ENCODE measurements at places on chromosomes 5 and 9.

GRCh38 chr5:104375345-104375744, 812.8 kb upstream of the NUDT12 start:
- DNase-seq = no peak

- DNase-seq = peak; percentile 88
Measured at GRCh38 chr9:755454-756381, 85.8 kb upstream of the DMRT1 start.

- no peak for DNase-seq
Measured at GRCh38 chr9:93890436-93890935, 64.7 kb downstream of the BARX1 start.

- DNase-seq = peak; percentile 30
Measured at GRCh38 chr5:125558466-125558865, 812.0 kb upstream of the ZNF608 start.

DNA sequence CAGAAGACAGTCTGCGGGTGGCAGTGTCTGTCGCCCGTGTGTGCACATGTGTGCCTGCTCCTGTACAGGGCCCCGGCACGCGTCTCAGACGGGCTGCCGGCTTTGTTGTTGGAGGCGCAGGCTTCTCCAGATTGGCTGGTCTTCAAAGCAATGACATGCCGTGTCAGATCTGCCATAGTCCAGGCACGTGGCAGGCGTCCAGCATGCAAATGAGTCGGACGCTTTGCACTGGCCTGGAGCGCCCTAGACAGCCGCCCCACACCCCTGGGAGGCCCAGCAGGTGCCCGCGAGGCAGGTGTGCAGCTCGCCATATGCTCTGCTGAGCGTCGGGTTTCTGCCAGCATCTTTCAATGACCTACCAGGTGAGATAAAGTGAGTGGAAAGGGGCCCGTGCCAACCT, 71.5 kb downstream of the GADD45G start:
- DNase-seq = no peak

DNA sequence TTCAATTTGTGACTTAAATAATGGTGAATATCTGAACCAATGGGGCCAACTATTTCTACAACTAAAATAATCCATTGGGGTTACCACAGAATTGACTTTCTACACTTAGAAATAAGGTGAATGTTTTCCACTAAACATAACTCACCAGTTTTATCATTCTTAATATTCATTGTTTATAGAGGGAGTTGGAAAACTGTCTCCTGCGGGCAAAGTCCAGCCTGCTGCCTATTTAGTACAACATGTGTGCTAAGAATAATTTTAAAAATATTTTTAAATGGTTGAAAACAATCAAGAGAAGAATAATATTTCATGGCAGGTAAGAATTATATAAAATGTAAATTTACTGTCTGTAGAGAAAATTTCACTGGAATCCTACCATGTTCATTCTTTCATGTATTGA, 45.2 kb upstream of the ZFAND5 start:
- DNase-seq = no peak

- no peak for DNase-seq
Measured at GRCh38 chr9:89080193-89080592, 88.9 kb downstream of the S1PR3 start.

- no peak for DNase-seq
Measured at GRCh38 chr9:93156475-93157008, 22.5 kb upstream of the NINJ1 start.

- peak; percentile 50 for DNase-seq
Measured at GRCh38 chr5:159333545-159333925, 3.2 kb upstream of the IL12B start.

- no peak for DNase-seq
Measured at GRCh38 chr5:37892586-37892985, 52.7 kb upstream of the GDNF start.

DNA sequence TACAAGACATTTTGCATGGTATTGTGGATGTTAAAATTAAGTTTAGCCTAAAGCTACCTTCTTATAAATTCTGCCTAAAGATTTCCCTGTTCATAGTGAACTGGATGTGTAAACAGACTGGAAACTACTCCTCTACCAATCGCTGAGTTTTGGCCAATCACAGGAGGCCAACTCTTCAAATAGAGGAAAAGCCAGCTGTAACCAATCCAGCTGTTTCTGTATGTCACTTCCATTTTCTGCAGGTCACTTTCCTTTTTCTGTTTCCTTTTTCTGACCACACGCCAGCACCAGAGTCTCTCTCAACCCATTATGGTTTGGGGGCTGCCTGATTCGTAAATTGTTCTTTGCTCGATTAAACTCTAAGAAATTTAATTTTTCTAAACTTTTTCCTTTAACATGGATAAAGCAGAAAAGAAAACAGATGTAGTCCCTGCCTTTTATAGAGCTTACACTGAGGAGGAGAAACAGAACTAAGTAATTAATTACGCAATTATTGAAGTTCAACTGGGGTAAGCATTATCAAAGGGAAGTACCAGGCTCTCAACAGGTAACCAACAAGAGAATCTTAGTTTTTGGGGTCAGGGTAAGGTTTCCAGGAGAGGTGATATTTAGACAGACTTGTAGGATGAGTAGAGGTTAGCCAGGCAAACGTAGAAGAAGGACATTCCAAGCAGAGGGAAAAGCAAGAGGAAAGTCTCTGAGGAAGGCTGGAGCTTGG, 27.7 kb downstream of the RANBP3L start:
- no peak for DNase-seq

DNA sequence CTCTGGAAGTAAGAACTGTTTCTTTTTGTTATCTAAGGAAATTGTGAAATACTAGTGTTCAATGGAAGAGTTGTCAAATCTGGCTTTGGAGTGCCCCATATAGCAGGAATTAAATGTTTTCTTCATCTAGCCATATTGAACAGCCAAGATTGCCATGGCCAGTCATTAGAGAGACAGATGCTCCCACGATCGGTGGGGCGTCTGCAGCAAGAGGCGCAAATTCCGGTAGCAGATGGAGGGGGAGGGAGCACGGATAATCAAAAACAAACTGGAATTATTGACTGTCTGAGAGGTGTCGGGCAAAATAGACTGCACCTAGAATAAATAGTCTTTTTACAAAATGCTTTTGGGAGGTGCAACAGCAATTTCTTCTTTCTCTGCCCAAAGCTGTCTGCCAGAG, 139.1 kb upstream of the FSTL4 start:
- DNase-seq = no peak

- no peak for DNase-seq
Measured at GRCh38 chr5:201672-202071, 10.4 kb downstream of the LRRC14B start.

DNA sequence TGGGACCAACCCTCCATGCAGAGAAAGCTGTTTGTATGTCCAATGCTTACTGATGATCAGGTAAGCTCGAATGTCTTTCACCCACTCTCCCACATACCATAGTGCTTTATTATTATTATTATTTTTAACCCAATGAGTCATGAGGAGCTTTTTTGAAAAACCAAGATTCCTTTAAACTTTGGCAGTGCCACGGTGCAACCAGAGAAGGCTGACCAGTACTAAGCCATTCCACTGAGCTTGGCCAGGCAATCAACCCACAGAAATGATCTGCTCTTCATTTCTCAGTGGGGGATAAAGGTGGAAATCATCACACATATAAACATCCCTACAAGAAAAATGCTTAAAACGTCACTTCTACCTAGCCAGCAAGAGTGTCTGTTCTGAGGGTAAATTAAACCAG, 35.5 kb downstream of the JAKMIP2 start:
- no peak for DNase-seq

DNA sequence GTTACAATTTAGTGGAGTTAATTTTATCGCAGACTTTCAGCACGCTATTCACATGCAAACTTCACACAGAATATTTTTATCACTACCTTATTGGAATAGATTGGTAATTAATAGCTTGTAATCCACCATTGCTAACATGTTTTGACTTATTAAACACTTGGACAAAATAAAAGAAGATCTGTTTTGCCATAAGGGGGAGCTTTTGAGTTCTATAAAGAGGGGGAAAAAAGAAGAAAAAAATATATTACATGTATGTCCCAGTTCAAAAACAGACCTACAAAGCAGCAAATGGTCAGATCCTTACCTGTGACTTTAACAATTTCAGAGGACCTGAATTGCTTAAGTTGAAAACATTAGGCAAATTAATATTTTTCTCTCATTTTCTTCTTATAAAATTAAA, 1.2 kb upstream of the PAPPA start:
- DNase-seq = no peak

GRCh38 chr5:95184924-95185323, 100.0 kb downstream of the MCTP1 start:
- DNase-seq = no peak

DNA sequence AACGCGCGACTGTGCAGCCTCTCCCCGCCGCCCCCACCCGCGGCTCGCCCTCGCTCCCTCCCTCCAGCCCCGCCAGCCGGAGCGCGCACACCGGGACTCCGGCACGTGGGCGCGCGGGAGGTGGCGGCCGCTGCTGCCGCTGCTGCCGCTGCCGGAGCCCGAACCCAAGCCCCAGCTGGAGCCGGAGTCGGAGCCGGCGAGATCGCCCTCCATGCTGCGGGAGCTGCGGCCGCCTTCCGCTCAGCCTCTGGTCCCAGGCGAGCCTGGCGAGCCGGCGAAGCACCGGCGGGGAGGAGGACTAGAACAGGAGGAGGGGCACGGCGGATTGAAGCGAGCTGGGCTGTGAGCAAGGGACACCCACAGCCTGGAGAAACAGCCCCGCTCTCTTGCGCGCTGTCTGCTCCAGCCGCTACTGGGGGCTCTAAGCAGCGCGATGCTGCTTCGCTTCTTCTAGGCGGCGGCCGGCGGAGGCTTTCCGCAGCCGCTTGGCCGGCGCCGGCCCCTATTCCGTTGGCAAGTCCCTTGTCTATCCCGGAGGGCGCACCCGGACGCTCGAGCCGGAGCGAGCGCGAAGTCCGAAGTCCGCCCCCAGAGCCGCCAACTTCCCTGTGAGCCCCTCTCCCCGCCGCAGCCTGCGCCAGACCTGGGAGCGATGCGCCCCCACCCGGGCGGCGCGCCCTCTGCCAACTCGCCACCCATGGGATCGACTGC, 598.7 kb upstream of the SGCD start:
- peak; percentile 73 for DNase-seq

DNA sequence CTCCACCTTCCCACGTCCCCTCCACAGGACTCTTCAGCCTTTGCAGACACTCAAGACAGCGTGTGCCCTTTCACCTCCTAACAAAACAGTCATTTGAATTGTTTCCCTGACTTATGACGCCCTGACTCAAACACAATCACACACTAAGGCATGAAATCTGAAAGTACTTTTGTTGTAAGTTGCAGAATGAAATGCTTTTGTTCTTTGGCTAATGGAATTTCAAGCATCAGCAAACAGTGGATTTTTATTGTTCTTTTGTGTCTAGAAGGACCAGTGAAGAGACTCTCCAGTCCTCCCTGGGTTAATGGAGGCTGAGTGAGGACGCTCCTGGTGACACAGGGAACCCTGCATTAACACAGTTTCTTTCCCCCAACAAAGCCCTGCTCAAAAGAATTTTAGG, 380.1 kb downstream of the CTNND2 start:
- DNase-seq = no peak

DNA sequence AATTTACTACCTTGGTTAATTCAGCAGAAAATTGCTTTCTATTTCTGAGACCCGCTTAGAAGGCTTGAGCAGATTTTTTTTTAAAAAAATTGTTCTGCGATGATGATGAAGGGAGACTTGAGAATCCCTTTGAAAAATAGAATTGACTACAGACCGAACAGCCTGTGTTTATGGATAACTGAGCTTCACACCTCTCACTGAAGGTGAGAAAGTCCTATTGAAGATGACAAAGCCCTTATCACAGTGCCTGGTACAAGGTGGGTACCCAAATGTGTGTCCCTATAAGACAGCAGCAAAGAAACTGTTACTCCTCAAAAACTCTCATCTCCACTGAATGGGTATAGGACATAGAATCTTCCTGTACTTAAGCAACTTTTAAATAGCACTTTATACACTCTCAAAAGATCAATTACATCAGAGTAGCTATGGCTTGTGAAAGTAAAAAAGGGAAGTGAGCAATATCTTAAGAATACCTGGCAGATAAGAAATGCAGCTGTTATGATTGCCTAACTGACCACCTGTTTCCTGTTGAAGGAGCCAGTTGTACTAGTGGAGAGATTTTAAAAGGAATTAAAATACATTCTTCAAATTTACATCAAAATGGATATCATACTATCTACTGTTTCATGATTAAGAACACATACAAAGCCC, 419.7 kb downstream of the CHSY3 start:
- DNase-seq = peak; percentile 11

DNA sequence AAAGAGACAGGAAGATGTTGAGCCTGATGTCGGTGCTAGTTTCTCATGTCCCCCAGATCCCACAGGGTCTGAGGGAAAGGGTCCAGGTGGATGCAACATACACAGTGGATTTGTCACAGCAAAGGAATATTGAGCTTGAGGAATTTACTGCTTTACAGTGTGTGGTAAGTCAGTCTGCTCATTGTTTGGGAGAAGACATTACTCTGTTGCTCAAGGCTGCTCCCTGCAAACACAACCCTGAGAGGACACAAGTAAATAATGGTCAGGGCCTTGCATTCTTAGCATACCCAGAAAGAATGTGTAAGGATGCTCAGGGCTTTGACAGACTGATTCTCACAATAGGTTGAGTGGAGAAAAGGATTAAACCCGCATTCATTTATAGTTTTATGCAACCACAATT, 7.3 kb upstream of the MAN2A1 start:
- no peak for DNase-seq

GRCh38 chr5:3325201-3325971, 270.2 kb upstream of the IRX1 start:
- peak; percentile 69 for DNase-seq

- DNase-seq = no peak
Measured at GRCh38 chr9:2676466-2676865, 40.8 kb upstream of the KCNV2 start.

DNA sequence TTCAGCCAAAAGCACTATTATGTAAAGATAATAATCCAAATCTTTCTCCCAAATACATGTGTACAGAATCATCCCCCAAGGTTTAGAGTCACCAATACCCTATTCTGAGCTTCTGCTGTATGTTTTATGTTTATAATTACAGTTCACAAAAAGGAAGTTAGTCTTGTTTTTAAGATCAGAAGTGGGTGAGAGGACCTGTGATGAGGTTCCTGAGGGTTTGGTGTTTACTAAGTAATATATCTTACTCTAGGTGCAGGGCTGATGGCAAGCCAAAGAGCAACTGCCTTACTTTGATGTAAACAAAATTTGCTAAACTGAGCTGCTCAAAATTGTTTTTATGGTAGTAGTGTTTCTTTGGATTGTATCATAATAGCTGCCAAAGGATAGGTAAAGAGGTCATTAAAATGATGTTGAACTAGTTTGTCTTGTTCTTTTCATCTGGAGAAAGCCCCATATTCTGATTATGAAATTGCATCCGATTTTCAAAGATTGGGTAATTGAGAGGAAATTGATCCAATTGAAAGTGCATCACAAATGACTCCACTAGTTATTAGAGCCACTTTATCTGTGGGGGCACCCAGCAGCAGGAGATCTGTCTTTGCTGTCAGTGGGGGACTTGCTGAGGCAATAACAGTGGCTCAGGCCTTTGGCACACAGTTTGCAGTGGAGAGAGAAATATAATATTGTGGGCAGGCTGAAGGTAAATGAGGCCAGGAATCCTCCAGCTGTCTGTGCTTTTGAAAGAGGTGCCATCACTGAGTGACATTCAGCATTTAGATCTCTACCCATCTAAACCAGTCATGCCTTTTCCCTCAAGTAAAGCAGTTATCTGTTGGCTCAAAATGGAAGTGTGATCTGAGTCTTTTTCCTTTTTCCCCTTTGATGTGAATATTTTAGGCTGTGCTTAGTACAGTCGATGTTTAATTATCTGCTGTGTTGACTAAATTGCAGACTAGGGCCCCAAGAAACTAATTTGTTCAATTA, 14.1 kb downstream of the TRIM32 start:
- DNase-seq = no peak

GRCh38 chr5:19179571-19179970, 808.4 kb downstream of the CDH18 start:
- no peak for DNase-seq

Measured in fibroblast of skin of right quadriceps (primary cell).